ENCODE measurements at places on chromosomes 6 and 20. TPM values are rescaled to one million over a fixed set of nuclear protein-coding genes. Genes with fewer than 3 reads are reported as not detected.

GRCh38 chr6:7742223-7742785 lies 16.4 kb downstream of the BMP6 start:
- no peaks in the 10 kb centered on the region for H3K4me1 ChIP-seq
- no peak overlapping the region for H3K4me3 ChIP-seq
- no peak for DNase-seq
- no peaks in the 10 kb centered on the region for H3K36me3 ChIP-seq
- H3K27ac ChIP-seq = no peak overlapping the region

DNA sequence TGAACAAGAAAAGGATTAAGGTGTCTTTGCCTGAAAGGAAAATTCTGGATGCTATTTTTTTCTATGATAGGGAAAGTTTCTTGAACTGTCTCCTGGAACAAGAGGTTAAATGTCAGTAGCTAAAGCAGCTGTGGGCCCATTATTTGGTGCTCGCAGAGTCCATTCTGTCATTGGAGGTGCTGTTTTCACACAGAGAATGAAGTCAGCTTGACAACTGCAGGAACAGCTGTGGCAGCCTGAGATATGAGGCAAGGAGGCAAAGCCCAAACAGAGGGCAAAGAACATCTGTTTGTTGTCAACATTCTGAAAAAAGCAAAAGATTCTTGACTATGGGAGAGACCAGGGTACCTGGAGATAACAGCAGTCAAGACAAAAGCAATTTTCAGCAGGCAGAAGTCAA lies 548.2 kb downstream of the KIF16B start:
- DNase-seq = no peak
- H3K4me1 ChIP-seq = peaks cover 4% of the 10 kb centered on the region
- no peak overlapping the region for H3K27ac ChIP-seq

DNA sequence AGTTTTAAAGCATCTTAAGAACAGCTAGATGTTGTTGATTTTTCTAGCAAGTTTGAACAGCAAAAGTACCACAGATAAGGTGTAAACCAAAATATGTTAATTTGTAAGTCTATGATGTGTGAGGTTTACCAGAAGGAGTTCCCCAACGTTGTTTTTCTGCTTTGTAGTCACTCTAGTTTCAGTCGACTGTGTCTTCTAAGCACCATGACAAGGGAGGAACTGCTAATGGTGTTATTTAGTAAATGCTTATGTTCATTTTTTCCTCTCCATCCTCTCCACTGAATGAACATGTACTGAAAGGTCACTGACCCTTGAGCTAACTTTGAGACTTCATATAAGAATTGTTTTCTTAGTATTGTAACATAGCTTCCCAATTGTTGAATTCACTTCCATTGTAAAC lies 3.0 kb downstream of the ENPP3 start:
- no peaks in the 10 kb centered on the region for H3K27me3 ChIP-seq
- H3K4me1 ChIP-seq = no peaks in the 10 kb centered on the region
- H3K36me3 ChIP-seq = no peaks in the 10 kb centered on the region
- no peak overlapping the region for H3K4me3 ChIP-seq
- H3K27ac ChIP-seq = no peak overlapping the region
- no peak for DNase-seq

GRCh38 chr6:18424201-18424600 lies 37.1 kb downstream of the RNF144B start:
- H3K27ac ChIP-seq = peak overlapping the region; percentile 14
- DNase-seq = no peak
- H3K4me1 ChIP-seq = peaks cover 8% of the 10 kb centered on the region
- peaks cover 4% of the 10 kb centered on the region for H3K36me3 ChIP-seq

DNA sequence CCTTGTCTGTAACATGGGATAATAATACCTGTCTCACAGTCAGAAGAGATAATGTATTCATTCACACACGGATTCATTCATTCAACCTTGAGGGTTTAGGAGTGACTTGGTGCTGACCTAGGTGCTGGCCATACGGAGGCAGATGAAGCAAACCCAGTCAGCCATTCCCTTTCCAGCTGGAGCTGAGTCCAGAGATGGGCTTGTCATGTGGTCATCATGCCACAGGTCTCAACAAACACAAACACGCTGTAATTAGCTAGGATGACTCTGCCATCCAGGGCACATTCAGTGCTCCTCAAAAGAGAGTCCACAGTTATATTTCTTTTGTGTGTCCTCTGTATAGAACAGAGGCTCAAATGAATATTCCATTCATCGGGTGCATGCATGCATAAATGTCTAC lies 19.5 kb upstream of the PRELID3B start:
- H3K4me1 ChIP-seq = no peaks in the 10 kb centered on the region
- H3K36me3 ChIP-seq = no peaks in the 10 kb centered on the region
- no peaks in the 10 kb centered on the region for H3K27me3 ChIP-seq
- no peak for DNase-seq

TRIM26 gene
- total RNA-seq = 48.1 TPM

HEBP2 gene
- 41.9 TPM for total RNA-seq

NFKBIL1 gene
- total RNA-seq = 22.6 TPM

DNA sequence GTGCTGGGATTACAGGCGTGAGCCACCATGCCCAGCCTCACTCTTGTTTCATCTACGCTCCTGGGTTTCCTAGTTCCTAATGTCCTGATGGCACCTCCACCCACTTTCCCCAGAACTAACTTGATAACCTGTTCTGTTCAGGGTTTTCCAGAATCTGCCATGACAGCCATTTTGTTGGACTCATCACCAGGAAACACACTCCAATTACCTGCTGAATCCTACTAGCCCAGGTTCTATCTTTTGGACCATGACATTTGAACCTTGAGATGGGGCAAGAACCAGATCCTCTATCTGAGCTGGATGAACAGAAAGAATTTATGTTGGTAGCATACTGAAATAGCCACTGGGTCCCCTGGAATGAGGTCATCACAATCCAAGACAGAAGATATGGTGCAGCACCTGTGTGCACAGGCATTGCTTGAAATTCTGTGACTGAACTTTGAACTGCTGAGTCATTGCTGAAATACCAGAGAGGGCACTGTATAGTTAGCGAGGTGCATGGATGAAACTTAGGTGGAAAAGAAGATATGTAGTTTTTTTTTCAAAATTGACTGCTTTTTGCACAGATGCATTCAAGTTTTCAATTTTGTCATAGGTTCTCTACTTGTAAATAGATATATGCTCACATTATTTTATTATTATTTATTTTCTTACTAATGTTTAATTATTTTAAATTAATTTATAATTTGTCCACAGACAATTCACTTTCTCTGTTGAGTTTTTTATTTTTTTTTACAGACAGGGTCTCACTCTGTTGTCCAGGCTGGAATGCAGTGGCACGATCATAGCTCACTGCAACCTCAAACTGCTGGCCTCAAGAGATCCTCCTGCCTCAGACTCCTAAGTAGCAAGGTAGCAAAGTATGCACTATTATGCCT lies 42.8 kb upstream of the TASP1 start:
- no peaks in the 10 kb centered on the region for H3K4me1 ChIP-seq
- H3K36me3 ChIP-seq = no peaks in the 10 kb centered on the region
- H3K27me3 ChIP-seq = no peaks in the 10 kb centered on the region
- no peak overlapping the region for H3K4me3 ChIP-seq
- DNase-seq = no peak
- no peak overlapping the region for H3K27ac ChIP-seq

ADGRG6 gene
- total RNA-seq = 47.6 TPM

DNA sequence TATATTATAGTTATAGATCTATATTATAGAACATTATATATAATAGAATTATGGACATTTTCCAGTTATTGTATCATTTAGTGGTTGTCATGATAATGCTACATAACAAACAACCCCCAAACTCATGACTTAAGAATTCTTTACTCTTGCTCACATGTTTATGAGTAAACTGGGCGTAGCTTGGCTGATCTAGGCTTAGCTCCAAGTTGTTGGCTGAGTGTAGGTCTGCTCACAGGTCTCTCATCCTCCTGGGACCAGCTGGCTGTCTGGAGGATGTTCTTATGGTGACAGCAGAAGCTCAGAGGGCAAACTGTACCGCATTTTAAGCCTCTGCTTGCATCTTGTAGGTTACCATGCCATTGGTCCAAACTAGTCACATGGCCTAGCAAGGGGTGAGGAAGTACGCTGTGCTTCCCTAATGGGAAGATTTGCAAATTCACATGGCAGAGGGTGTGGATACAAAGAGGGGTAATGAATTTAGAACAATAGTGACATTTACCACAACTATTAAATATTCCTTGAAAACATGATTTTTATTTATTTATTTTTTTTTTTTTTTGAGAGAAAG lies 34.2 kb downstream of the ARHGAP40 start:
- H3K4me3 ChIP-seq = no peak overlapping the region
- H3K4me1 ChIP-seq = no peaks in the 10 kb centered on the region
- H3K36me3 ChIP-seq = no peaks in the 10 kb centered on the region

PCSK2 gene
- total RNA-seq = 17.7 TPM

DNA sequence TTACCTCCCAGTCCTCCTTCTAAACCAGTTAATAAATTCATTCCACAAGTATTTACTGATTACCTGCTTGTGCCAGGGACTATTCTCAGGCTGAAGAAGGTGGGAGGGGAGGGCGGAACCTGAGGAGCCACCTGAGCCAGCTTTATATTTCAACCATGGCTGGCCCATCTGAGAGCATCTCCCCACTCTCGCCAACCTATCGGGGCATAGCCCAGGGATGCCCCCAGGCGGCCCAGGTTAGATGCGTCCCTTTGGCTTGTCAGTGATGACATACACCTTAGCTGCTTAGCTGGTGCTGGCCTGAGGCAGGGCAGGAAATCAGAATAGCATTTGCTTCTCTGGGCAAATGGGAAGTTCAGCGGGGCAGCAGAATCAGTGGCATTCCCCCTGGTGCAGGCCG lies 4.9 kb upstream of the AAR2 start:
- no peak overlapping the region for H3K27ac ChIP-seq
- peaks cover 29% of the 10 kb centered on the region for H3K36me3 ChIP-seq
- H3K4me1 ChIP-seq = no peaks in the 10 kb centered on the region
- H3K27me3 ChIP-seq = no peaks in the 10 kb centered on the region
- no peak for DNase-seq
- no peak overlapping the region for H3K4me3 ChIP-seq

DNA sequence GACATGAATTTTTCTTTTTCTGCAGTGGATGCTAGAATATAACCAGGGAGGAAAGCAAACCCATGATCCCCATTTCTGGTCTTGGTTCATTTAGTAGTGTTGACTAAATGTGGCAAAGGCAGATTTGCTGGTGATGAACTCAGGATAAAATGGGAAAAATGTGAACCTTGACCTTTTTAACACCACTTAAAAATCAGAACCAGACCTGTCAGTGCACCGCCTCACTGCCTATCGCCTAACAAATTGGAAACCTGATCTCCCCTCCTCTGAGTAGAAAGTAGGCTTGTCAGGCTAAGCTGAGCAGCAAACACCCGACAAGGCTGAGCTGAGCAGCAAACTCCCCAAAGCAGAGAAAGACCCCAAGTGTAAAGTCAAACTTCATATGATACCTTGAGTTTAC lies 254.8 kb downstream of the FOXC1 start:
- H3K27ac ChIP-seq = no peak overlapping the region
- H3K27me3 ChIP-seq = no peaks in the 10 kb centered on the region

DNA sequence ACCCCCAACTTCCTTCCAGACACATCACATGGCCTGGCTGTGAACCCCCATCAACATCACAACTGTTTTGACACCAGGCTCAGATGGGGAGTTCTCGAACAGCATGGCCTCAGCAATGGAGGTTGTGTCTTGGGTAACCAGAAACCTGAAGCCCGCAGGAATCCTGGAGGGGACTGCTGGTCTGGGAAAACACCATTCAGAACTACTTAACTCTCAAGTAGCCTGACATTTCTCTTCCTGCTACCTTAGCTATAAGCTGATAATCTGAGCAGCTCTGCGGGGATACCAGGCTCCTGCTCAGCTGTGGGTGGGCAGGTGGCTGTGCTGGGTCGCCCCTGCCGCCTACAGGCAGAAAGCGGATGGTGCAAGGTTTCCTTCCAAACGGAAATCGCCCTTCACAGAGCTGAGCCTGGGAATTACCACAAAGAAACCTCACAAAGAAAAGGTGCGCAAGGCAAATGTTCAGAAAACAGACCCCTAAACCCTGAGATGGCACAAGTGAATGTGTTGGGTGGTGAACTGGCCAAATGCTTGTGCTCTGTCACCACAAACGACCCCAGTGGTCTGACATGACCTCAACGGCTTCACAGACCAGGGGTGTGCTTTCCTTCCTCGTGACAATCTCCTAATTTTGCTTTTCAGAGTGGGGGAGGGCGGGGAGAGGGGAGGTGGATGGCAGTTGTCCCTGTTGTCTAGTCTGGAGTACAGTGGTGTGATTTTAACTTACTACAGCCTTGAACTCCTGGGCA lies 29.5 kb downstream of the SNX5 start:
- H3K27ac ChIP-seq = peak overlapping the region; percentile 6
- DNase-seq = peak; percentile 76
- peaks cover 35% of the 10 kb centered on the region for H3K4me1 ChIP-seq
